ENCODE measurements at places on chromosomes 1 and 21.

DNA sequence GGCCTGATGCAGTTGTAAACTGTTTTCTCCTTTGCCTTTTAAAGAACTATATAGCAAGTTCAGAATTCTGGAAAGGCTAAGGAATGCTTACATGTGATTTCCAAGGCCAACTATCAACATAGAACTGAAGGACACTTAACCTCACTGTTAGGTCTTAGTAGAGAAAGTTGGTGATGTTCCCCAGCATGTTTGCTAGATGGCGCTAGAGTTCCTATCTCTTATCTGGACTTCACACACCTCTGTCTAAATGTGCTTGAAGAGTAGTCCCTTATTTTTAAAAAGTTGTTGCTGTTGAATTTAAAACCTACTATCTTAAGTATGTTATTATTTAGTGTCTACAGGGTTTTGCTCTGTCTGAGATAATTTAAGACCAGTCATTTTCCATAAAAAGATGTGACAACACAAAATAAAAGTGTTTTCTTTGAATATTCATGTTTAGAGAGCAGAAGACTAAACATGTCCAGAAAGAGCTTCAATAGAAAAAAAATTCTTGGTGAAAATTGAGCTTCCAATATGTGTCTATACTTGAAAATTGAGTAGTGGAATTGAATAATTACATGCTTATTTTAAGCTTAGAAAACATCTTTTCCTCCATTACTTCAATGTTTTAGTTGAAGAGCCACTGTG lies 237.3 kb downstream of the S1PR1 start:
- DNase-seq = no peak

- DNase-seq = no peak
Observed at GRCh38 chr21:44425895-44426662, 29.2 kb upstream of the LRRC3 start.

DNA sequence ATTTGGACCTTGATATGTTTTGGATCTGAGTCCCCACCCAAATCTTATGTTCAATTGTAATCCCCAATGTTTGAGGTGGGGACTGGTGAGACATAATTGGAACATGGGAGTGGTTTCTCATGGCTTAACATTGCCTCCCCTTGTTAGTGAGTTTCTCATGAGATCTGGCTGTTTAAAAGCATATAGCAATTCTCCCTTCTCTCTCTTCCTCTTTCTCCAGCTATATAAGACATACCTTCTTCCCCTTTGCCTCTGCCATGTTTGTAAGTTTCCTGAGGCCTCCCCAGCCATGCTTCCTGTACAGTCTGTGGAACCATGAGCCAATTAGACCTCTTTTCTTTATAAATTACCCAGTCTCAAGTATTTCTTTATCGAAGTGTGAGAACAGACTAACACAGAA lies 692.4 kb downstream of the KCNT2 start:
- no peak for DNase-seq

GRCh38 chr1:52288286-52288685 lies 77.7 kb downstream of the CC2D1B start:
- DNase-seq = no peak

- DNase-seq = no peak
Observed at GRCh38 chr1:221939607-221940006, 197.7 kb upstream of the DUSP10 start.

DNA sequence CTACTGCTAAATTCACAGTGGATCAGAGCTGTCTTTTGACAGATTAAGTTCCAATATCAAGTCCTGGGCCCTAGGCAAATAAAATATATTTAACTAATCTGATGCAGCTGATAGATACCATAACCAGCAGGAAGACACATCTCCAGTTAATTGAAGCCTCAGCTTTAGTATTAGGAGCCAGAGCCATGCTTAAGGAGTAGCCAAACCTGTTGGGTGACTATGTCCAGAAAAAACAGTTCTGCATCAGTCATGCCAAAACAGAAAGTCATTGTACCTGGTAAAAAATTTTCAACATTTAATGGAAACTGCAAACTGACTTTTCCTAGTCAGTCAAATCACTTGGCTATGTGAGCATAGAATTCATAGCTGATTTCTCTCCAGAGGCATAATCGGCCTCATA lies 200.5 kb upstream of the RUNX1 start:
- no peak for DNase-seq

DNA sequence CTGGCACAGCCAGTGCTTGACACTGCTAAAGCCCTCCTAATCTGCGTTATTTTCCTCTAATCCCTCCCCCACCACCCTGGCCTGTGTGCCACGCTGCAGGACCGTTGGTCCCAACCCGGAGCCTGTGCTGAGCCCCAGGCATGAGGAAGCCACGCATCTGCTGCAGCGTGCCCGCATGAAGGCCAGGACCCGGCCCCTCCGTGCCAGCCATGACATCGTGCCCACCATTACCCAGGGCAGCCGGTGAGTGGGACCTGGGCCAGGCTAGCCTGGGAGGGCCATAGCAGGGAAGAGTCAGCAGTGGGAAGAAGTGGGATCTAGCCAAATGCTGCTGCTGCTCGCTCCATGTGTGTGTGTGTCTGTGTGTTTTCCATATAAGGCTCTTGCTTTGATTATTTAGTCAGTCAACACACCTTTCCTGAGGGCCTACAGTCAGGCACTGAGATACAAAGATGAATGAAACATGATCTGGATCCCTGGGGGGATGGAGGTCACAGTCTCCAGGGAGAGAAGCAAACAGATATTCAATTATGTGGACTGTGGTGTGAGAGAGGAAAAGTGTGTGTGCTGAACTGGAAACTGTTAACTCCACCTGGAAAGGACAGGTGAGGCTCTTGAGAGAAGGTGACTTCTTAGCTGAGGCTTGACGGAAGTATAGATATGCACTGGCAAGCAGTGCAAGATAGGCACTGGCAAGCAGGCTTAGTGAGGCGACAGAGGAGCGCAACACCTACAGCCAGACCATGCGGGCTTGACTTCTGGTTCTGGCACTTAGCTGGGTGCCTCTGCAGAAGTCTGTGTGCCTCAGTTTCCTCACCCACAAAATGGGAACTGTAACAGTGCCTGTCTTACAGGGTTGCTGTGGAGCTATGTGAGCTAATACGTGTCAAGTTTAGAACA lies 15.9 kb downstream of the KIAA1614 start:
- no peak for DNase-seq

GRCh38 chr1:9559673-9560072 lies 20.4 kb downstream of the SLC25A33 start:
- no peak for DNase-seq

DNA sequence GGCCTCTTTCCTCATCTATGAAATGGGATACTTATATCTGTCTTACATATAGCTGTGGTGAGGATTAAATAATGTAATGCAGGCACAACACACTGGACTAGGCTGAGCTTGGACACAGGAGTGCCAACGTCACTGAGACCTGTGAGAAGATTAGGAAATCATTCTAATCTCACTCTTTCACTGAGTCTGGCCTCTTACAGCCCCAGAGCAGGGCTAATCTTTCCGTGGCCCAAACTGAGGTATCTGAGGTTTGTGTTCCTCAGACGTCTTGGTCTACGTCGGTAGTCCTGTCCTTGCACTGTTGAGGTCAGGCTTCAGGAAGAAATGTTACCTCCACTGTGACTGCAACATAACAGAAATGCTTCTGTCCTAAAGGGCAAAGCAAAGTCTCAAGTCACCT lies 22.6 kb upstream of the A3GALT2 start:
- no peak for DNase-seq

- DNase-seq = no peak
Observed at GRCh38 chr1:234096161-234096770, 191.8 kb downstream of the SLC35F3 start.

GRCh38 chr1:125066385-125066784 lies 3881.6 kb downstream of the SRGAP2C start:
- no peak for DNase-seq

GRCh38 chr1:52195161-52195560 lies 53.3 kb downstream of the ZFYVE9 start:
- no peak for DNase-seq

DNA sequence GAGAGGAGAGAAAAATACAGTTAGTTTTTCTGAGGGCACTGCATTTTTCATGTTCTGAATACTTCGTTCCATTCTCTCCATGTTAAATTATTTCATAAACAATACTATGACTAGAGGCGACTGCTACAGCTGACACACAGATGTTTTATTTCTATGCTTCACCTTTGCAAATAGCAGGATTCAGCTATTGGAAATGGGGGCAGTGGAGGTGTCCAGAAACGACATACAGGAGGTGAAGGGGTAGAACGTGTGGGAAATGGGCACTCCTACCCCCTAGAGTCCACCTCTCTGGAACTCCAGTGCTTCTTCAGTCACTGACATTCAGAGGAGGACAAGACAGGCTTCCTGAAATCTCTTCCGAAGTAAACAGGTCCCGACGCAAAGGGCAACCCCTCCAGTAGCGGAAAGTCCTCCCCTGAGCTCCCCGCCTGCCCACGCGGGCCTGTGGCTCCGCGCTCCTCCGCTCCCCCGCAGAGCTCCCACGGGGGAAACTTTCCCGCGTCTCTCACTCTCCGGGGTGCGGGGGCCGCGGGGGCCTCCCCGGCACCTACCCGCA lies 480 bp downstream of the DPYD start:
- no peak for DNase-seq

DNA sequence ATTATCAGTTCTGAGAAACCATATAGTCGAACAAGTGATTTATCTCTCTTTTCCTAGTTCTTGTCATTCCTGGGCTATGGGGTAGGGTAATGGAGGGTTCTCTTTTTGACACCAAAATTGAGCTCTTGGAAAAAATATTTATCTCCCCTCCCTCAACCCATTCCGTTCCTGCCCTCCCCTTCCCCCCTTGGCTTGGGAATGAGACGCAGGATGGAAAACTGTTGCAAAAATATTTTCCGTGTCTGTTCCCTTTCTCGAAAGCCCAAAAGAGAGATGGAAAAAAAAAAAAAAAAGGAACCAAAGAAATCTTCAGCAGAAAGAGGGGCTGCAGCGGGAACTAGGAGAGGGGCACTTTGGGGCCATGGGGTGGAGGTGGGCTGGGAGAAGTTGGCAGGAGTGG lies 766 bp downstream of the ATP2B4 start:
- DNase-seq = no peak

- DNase-seq = no peak
Observed at GRCh38 chr1:65316233-65316632, 6.9 kb downstream of the DNAJC6 start.

- DNase-seq = no peak
Observed at GRCh38 chr1:236706183-236706582, 19.9 kb downstream of the ACTN2 start.

GRCh38 chr1:59169703-59170102 lies 127.2 kb upstream of the FGGY start:
- DNase-seq = no peak

DNA sequence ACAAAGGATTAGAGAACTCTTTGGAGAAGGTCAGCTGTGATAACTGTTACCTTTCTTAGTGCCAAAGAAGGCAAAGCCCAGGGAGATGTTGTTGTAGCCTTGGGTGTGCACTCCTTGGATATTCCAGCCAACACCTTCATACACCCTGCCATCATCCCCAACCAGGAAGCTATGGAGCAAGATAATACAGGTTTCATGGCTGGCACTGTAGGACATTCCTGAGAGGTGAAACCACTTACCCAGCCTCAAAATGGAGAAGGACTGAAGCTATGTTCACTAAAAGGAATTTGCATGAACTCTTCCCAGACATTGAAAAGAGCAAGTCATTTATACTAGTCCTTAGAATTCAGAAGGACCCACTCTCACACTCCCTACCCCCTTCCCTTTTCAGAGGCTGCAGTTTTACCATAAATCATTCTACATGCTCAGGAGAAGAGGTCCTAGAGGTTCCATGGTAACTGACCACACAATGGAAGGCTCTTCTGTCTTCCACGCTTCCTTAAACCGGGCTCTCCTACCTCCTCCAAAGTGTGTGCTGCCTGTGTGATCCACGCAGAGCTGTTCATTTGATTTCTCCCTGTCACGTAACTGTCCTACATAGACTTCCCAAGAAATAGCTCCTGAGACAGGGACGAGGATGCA lies 5.5 kb downstream of the PGLYRP4 start:
- DNase-seq = no peak

DNA sequence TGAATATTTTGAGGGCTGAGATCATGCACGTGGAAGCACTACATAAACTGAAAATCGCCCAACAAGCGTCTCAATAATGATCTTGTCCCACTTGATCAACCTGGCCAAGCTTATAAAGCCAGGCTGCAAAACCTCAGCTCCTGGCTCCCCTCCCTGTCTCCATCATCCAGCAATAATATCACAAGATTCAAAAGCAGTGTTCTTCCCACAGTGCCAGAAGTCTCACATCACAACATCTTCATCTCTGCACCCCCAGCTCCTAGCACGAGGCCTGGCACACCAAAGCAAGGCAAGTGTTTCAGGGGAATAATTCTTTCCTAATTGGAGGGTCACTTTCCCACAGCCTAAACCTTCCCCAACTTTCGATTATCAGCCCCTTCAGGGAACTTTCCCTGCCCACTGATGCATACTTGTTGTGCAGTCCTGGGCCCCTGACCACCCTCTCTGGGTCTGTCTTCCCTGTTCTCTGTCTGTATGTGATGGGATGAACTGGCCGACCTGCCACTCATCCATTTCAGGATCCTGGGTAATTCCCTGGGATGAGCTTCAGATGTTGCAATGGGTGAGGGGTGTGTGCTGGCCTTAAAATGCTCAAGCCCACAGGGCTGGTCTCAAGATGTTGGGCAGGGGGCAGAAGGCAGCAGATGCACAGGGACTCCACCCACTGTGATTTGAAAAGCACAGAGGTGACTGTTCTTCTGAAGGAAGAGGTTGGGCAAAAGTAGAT lies 129.0 kb downstream of the DMRTB1 start:
- DNase-seq = no peak

DNA sequence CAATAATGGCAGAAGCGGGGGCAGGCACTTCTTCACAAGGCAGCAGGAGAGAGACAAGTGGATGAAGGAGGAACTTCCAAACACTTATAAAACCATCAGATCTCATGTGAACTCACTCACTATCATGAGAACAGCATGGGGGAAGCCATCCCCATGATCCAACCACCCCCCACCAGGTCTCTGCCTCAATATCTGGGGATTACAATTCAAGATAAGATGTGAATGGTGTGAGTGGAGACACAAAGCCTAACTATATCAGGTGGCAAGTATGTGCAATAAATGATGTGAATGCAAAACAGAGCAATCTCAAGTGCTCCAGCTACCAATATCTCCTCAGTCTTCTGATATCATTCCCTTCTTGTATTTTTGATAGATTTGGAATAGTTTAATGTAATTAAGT lies 12.4 kb downstream of the CFHR2 start:
- DNase-seq = no peak
